ENCODE measurements at places on chromosomes 13 and 19.

- no peak overlapping the region for H3K4me3 ChIP-seq
- H3K27me3 ChIP-seq, result no peaks in the 10 kb centered on the region
- H3K27ac ChIP-seq, result no peak overlapping the region
- no peak for DNase-seq
Observed at GRCh38 chr13:51419001-51419636, 33.7 kb downstream of the INTS6 start.

- no peaks in the 10 kb centered on the region for H3K27me3 ChIP-seq
- H3K36me3 ChIP-seq, result no peaks in the 10 kb centered on the region
- no peak overlapping the region for H3K4me3 ChIP-seq
- H3K27ac ChIP-seq, result no peak overlapping the region
- H3K4me1 ChIP-seq, result no peaks in the 10 kb centered on the region
- DNase-seq, result no peak
Observed at GRCh38 chr13:91948736-91949135, 550.3 kb downstream of the GPC5 start.

- no peaks in the 10 kb centered on the region for H3K36me3 ChIP-seq
- H3K27ac ChIP-seq, result no peak overlapping the region
- no peak for DNase-seq
- peaks cover 6% of the 10 kb centered on the region for H3K27me3 ChIP-seq
Observed at GRCh38 chr13:95601216-95601615, 43.3 kb downstream of the DZIP1 start.

DNA sequence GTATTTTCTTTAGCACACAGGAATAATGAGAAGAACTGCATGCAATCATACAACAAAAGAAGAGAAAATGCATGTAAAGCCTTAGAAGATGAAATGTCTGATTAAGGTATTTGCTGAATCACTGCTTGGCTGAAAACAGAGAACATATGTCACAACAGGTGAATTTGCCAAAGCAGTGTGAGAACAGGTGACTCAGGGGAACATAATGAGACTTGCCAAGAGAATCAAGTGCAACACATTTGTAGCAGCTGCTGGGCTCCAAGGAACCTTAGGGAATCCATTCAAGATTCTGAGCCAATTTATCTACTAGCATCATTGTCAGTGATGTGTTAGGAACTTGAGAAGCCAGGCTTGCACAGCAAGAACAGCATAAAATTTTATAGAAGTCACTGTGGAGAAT lies 273.1 kb downstream of the PCDH20 start:
- H3K4me1 ChIP-seq, result no peaks in the 10 kb centered on the region
- DNase-seq, result no peak
- no peak overlapping the region for H3K27ac ChIP-seq
- H3K36me3 ChIP-seq, result no peaks in the 10 kb centered on the region

- no peak for DNase-seq
- no peaks in the 10 kb centered on the region for H3K36me3 ChIP-seq
- H3K4me1 ChIP-seq, result no peaks in the 10 kb centered on the region
- H3K27me3 ChIP-seq, result no peaks in the 10 kb centered on the region
- no peak overlapping the region for H3K27ac ChIP-seq
- no peak overlapping the region for H3K4me3 ChIP-seq
Observed at GRCh38 chr13:20754009-20754408, 19.8 kb downstream of the EEF1AKMT1 start.

GRCh38 chr13:87999788-88000187 lies 328.6 kb downstream of the SLITRK5 start:
- H3K27me3 ChIP-seq, result no peaks in the 10 kb centered on the region
- H3K4me3 ChIP-seq, result no peak overlapping the region
- H3K27ac ChIP-seq, result no peak overlapping the region
- DNase-seq, result no peak
- no peaks in the 10 kb centered on the region for H3K4me1 ChIP-seq

DNA sequence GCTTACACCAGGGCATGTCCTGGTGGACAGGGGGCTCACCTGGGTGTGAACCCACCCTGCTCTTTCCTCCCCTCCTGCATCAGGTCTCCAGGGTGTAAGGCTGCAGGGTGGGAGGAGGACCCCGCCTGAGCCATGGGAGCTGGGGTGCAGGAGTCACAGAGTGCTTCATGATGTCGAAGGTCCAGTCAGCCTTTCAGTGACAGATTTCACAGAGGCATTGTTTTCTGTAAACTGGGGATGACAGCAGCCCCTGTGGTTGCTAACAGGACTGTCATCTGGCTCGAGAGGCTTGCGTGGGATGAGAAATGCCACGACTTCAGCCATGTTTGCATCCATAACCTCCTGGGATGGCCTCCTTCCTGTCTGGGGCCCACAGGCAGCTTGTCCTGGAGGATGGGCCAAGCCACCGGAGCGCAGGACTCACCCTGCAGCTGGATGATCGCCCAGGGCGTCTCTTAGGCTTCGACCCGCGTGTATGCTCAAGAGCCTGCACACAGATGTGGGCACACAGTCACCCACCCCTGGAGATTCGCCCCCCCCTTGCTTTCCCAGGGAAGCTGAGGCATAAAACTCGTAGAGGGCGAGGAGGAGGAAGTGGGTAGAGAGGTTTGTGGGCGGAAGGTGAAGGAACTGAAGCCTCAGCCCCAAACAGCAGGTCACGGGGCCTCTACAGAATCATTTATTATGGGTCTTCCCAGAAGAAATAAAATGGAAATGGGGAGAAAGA lies 4.9 kb downstream of the NANOS3 start:
- peak overlapping the region; percentile 52 for H3K4me3 ChIP-seq
- peaks cover 62% of the 10 kb centered on the region for H3K4me1 ChIP-seq
- no peaks in the 10 kb centered on the region for H3K27me3 ChIP-seq
- no peak overlapping the region for H3K27ac ChIP-seq

GRCh38 chr13:38386421-38386820 lies 36.8 kb downstream of the UFM1 start:
- no peak overlapping the region for H3K27ac ChIP-seq
- no peaks in the 10 kb centered on the region for H3K36me3 ChIP-seq
- H3K27me3 ChIP-seq, result peaks cover 5% of the 10 kb centered on the region
- DNase-seq, result no peak
- no peaks in the 10 kb centered on the region for H3K4me1 ChIP-seq

DNA sequence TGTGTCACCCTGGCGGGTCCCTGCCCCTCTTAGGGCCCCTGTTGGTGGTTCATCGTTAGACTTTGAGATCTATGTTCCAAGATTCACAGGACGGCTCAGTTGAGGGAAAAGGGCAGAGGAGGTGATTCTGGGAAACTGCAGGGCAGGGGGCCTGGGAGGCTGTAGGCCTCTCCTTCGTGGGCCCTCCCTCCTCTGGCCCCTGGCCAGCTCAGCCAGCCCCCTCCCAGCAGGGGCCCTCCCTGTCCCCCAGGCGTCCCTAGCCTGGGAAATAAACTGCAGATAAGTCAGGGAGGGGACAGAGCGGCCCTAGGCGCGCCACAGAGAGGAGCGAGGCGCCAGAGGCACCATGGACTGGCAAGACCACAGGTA lies 6.5 kb downstream of the HIF3A start:
- H3K4me3 ChIP-seq, result no peak overlapping the region
- H3K36me3 ChIP-seq, result no peaks in the 10 kb centered on the region
- no peak for DNase-seq
- H3K27ac ChIP-seq, result no peak overlapping the region

DNA sequence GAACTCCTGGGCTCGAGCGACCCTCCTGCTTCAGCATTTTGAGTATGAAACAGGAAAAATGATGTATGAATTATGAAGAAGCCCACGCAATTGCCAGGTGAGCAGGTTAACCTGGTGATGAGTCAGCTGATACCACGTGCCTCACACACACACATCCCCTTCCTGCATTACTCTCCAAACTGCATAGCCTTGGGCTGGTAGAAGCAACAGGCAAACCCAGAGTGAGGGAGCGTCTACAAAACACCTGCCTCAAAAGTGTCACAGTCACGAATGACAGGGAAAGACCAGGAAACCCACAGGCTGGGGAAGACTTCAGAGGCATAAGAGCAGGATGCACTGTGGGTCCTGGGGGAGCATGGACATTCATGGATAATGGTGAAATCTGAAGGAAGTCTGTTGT lies 192.8 kb upstream of the IRS2 start:
- no peak for DNase-seq
- no peak overlapping the region for H3K4me3 ChIP-seq
- H3K36me3 ChIP-seq, result no peaks in the 10 kb centered on the region
- H3K27ac ChIP-seq, result no peak overlapping the region

DNA sequence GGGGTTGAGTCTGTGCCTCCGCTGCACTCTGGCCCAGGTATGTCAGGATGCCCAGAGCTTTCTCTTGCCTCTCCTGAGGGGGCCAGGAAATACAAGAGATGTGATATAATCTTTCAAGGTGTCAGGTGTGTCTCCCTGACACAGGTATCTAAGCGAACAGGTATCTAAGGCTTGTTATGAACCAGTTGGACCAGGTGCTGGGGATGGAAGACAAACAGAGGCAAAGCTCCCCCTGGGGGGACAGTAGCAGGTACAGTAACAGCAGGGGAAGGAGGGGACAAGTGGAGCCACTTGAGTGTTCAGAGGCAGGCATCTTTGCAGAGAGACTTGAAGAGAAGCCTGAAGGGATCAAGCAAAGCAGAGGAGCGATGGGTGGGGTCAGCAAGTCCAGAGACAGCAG lies 2.6 kb downstream of the LENG1 start:
- no peak overlapping the region for H3K27ac ChIP-seq
- H3K4me3 ChIP-seq, result no peak overlapping the region
- no peak for DNase-seq
- peaks cover 44% of the 10 kb centered on the region for H3K36me3 ChIP-seq
- peaks cover 69% of the 10 kb centered on the region for H3K4me1 ChIP-seq

- H3K36me3 ChIP-seq, result no peaks in the 10 kb centered on the region
- H3K27ac ChIP-seq, result peak overlapping the region; percentile 73
- H3K4me1 ChIP-seq, result peaks cover 18% of the 10 kb centered on the region
Observed at GRCh38 chr19:611481-611868, 21.8 kb downstream of the HCN2 start.

- H3K4me3 ChIP-seq, result no peak overlapping the region
- DNase-seq, result no peak
- no peaks in the 10 kb centered on the region for H3K36me3 ChIP-seq
- H3K27ac ChIP-seq, result no peak overlapping the region
- peaks cover 23% of the 10 kb centered on the region for H3K4me1 ChIP-seq
Observed at GRCh38 chr13:75769141-75769905, 133.2 kb downstream of the LMO7 start.

- no peaks in the 10 kb centered on the region for H3K4me1 ChIP-seq
Observed at GRCh38 chr13:84745051-84745551, 862.8 kb upstream of the SLITRK1 start.

- no peak for DNase-seq
- H3K36me3 ChIP-seq, result no peaks in the 10 kb centered on the region
- no peaks in the 10 kb centered on the region for H3K4me1 ChIP-seq
- no peak overlapping the region for H3K4me3 ChIP-seq
Observed at GRCh38 chr13:44322928-44323327, 50.7 kb upstream of the SERP2 start.

- no peaks in the 10 kb centered on the region for H3K36me3 ChIP-seq
- H3K27ac ChIP-seq, result no peak overlapping the region
- no peak overlapping the region for H3K4me3 ChIP-seq
- DNase-seq, result peak; percentile 49
- H3K4me1 ChIP-seq, result no peaks in the 10 kb centered on the region
- H3K27me3 ChIP-seq, result no peaks in the 10 kb centered on the region
Observed at GRCh38 chr19:34041925-34042521, 130.3 kb upstream of the LSM14A start.
